Choroid plexus epithelial cell (primary cell): ENCODE measurements at places on chromosomes 4 and X.
A peak's percentile ranks its signal among the peaks of the same experiment; 100 is the strongest.

DNA sequence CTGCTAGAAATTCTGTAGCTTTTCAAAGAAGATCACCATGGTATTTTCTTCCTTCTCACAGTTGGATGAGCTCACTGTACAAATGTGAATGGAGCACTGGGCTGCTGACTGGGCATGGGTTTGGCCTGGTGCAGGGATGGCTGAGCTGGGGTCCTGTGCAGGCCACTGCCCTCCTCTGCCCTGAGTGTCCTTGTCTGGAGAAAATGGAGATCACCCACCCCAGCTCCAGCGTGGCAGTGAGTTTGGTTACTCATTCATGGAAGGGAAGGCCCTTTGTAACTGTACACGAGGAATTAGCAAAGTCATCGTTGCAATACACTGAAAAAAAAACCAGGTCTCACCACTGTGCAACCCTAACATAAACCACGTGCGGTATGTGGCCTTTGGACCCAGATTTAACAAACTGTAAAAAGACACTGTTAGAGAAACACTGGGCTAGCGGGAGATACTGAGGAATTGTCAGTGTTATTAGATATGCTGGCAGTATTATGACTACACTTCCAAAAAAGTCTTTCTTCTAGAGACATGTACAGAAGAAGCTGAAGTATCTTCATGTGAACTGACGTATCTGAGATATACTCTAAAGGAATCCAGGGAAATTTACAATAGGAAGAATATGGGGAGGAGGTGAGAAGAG lies 16.1 kb upstream of the TBC1D14 start:
- peak; percentile 94 for DNase-seq

- no peak for DNase-seq
These were observed 46.9 kb downstream of the TET2 start for GRCh38 chr4:105193536-105193935.

- no peak for DNase-seq
These were observed 11.2 kb downstream of the SLC25A6 start for GRCh38 chrX:1380672-1381233.

DNA sequence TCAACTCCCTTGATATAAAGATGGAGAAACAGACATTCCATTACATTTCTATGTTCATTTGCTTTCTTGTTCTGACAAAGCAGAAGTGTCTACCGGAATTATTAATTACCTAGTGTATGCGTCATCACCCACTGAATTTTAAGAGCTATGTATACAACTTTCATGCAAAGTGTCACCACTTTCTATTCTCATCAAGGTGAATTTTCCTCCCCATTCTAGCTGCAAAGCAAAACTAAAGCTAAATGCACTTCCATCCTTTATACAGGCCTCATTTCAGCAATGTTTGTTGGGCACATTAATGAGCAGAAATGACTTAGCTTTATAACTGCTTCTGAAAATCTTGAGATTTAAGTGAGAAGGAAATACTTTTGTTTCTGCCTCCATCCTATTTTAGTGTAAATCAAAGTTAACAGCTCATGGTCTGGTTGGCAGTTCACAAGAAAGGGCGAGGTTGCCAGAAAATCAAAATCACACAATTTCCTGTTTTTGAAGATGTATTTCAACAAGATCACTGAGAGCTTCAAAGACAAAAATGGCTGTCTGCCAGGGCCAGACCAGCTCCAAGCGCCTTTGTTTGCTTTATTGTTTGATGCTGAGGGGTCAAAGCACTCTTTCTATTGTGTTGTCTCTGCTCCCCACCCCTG lies 7.2 kb upstream of the FAM9C start:
- DNase-seq: no peak

DNA sequence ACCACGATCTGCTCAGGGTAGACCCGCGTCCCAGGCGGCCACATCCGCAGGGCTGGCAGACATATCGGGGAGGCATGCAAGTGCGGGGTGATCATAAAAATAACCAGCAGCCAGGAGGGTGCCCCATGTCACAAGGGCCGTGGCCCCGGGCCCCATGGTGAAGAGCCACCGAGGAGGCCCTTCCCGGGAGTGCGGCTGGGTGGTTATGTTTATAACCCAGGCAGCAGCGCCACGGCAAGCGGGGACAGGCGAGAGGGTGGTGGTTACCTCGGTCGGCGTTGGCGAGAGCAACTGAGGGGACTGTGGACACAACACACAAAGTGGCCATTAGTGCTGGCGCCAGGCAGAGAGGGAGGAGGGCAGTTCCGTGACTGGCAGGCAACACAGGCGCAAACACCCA lies 92.7 kb upstream of the AFAP1 start:
- no peak for DNase-seq

DNA sequence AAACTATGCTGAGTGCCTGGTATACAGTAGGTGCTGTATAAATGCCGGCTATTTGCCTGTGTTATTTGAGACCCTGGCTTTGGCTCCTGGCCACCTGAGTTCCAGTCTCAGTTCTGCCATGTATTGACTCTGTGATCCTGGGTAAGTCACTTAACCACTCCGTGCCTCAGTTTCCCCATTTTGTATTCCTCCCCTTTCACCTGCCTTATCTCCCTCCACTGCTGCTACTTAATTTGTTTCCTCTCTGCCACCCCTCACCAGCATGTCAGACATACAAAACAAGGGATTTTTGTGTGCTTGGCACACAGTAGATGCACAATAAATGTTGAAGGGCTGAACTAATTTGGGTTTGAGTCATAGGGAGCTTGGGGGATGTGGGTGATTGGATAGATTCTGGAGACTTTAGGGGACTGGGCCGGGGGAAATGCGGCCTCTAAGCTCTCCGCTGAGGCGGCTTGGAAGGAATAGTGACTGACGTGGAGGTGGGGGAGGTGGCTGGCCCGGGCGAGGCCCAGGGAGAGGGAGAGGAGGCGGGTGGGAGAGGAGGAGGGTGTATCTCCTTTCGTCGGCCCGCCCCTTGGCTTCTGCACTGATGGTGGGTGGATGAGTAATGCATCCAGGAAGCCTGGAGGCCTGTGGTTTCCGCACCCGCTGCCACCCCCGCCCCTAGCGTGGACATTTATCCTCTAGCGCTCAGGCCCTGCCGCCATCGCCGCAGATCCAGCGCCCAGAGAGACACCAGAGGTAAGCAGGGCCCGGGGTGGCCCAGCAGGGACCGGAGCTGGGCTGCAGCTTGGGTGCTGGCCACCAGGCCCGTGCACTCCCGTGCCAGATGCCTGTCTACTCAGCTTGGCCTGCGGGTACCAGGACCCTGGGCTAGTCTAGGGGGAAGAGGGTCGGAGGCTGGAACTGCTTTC lies at the start of gene TIMP1:
Gene TIMP1, plus strand, starts transcription at position 706 of the 917 bp plus-strand sequence. CDS start 980 bp downstream, outside the sequence.
- DNase-seq: peak; percentile 95

- DNase-seq: no peak
These were observed 291.4 kb upstream of the IGFBP7 start for GRCh38 chr4:57401586-57401985.

DNA sequence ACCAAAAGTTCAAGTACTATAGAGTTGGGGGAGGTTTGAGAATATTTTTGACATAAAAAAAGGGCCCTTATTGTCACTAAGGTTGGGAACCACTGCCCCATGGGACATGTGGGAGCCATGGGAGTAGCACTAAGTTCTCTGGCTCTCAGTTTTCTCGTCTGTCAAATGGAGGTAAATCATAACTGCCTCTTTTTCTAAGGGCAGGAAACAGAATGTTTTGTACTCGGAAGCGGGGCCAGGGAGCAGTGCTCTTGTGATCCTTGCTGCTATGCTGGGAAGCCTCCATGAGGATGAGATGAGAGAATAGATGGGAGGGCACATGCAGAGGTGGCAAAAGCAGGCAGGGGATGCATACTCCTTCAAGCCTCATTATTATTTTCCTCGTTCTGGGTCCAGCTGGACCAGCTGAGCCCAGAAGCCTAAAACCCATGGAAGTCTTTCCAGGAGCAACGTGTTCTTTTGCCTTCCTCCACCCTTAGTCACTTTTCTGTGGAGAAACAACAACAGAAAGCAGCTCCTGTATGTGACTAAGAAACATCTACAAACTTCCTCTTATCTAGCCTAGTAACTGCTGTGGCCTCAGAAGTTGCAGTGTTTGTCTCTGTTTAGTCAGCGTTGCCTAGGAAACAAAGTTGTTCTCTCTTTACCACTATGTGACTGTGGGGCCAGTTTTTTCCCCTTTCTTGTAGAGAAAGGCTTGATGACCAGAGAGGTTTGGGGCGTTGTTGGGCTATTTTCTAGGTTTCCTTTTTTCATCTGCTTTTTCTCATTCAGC lies 64.8 kb downstream of the TSC22D3 start:
- DNase-seq: peak; percentile 97

DNA sequence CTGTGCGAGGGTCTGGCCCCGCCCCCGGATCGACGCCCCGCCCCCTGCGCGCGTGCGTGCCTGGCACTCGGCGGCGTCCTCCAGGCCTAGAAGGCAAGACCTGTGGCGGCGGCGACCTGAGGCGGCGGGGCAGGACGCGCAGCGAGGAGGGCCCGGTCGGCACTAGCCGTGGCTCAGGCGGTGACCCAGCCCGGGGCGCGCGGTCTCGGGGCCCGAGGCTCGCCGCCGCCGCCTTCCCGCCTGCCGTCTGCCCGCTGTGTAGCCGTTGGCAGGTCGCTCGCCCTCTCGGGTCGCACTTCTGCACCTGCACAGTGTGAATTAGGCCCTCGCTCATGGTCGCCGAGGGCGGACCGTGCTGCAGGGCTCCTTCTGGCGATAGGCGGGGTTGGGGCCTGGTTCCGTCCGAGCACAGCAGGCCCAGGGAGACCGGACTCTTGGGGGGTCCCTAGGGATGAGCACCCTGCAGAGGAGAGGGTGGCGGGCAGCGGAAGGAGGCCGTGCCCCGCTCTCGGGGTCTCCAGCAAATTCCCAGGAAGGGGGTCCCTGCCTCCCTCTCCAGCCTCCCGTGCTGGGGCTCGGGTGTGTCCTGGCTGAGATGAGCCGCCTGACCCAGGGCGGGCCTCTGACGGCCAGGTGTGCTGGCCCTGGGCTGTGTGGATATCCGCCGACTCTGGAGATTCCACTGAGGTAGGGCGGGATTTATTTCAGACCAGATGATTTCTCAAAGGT lies 557 bp upstream of the FAM53A start:
- DNase-seq: no peak

DNA sequence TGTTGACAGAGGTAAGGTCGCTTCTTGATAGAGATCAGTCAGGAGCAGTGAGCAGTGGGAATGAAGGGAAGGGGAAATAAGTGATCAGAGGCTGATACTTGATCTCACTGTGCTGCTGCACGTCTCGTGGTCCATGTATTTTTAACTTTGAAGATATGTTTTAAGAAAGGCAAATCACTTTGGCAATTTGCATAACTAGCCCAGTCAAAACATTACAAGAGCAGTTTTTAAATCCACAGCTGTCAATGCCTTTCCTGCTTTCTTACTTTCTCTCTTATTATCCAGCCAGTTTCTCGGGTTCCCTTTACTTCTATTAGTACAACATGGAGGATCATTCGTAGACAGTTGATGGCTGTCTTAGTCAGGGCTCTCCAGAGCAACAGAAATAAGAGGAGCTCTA lies 472.8 kb downstream of the TMA16 start:
- no peak for DNase-seq

GRCh38 chrX:11193035-11193469 lies 81.9 kb downstream of the HCCS start:
- DNase-seq: peak; percentile 24

DNA sequence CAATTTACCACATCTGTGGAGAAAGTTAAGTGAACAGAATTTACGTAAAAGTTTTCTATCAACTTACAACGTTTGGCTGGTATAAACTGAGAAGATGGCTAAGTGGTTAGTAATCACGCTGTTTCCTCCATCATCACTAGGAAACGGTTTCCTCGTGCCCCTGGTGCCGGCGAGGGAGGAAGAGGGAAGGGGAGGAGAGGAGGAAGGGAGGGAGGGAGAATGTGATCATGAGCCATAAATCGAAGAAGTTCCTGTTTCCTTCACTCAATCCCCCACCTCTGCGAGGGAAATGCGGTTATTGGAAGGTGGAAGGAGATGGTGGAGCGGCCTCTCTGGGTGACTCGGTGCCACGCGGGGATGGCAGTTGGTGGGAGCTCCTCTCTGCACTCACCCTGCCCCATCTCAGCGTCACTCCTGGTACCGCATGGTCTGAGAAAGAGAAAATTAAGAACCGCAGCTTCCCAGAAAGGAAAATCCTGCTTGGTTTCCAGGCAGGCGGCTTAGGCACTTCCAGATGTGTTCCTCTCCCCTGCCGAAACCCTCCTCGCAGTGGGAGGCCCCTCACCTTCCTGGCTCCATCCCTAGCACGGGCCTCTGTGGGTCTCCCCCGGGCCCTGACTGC lies 216.8 kb downstream of the AFAP1 start:
- no peak for DNase-seq

DNA sequence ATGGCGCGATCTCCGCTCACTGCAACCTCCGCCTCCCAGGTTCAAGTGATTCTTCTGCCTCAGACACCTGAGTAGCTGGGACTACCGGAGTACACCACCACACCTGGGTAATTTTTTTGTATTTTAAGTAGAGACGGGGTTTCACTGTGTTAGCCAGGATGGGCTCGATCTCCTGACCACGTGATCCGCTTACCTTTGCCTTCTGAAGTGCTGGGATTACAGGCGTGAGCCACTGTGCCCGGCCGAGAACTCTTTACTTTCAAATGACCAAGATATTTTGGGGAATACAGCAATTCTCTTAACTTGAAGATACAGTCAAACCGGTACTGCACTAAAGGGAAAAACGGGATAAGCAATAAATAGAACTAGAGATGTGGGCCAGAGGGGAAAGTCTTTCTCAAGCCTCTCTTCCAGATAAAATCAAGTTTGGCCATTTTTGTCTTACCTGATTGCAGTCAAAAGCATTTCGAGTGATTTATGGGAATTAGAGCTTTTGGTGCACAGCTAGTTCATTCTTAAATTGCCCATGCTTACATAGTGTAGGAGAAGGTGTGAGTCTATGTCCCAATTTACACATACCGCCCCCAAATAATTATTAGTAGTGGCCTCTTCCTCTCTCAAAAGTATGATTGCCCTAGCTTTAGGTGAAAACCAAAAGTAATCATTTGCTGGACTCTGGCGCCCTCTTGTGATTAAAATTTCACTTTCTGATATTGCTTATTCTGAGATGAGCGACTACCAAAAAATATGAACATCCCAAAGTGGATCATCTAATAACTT lies 53.2 kb upstream of the ABCG2 start:
- peak; percentile 62 for DNase-seq

DNA sequence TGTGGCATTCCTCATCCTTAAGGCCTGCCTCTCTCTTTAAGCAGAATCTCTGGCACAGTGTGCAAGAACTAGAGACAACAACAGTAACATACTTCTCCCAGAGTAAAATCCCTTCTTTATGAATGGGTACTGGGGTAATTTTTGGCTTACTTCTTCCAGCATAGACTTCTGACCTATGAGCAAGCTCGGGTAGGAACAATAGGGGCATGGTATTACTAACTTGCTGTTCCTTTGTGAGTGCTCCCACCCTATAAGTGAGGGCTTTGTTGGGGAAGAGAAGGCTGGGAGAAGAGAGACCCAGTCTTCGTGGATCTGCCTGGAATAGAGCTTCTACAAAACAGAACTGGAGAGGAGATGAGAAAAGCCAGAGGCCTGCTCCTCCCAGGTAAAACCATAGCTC lies 30.2 kb downstream of the CLDN2 start:
- DNase-seq: no peak
